ENCODE measurements at places on chromosomes 3 and 15.

GRCh38 chr15:68654786-68655560 is 76.2 kb downstream of the CORO2B start:
- no peak for DNase-seq

- DNase-seq: no peak
Observed at GRCh38 chr3:29050155-29050554, 230.7 kb upstream of the RBMS3 start.

- DNase-seq: no peak
Observed at GRCh38 chr3:159844801-159845261, 143.8 kb upstream of the IL12A start.

DNA sequence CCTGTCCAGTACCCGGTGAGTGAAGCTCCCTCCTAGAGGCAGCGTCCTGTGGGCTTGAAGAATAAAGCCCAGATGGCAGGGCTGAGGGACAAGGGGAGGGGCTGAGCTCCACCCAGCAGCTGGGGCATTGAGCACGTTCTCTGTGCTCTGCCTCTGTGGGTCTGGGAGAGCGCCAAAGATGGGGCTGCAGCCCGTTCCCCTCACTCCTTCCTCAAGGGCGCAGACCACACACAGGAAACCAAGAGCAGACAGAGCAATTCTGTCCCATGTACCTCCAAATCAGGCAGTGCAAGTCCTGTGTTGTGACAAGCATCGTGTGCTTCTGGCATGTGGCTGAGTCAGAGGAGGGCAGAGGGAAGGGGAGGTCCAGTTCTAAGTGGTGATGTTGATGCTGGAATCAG is 15.7 kb upstream of the KIF23 start:
- no peak for DNase-seq

DNA sequence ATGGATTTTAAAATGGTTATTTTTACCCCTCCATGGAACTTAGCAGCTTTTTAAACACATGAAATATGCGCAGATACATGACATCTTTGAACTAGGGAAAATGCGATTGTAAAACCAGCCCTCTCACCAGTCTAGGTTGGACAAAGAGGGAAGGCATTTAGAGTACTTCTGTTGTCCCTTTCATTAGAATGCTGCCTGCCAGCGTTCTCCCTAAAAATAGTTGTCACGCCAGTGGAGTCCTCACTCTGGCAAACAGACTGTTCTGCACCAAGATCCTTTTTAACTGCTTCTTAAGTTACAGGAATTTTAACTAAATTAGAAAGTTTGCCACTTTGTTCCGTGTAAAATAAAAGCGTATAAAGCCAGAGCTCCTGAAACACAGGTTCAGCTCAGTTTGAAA is 295.3 kb downstream of the VPS13C start:
- no peak for DNase-seq

- no peak for DNase-seq
Observed at GRCh38 chr15:95713324-95713723, 617.2 kb upstream of the NR2F2 start.

DNA sequence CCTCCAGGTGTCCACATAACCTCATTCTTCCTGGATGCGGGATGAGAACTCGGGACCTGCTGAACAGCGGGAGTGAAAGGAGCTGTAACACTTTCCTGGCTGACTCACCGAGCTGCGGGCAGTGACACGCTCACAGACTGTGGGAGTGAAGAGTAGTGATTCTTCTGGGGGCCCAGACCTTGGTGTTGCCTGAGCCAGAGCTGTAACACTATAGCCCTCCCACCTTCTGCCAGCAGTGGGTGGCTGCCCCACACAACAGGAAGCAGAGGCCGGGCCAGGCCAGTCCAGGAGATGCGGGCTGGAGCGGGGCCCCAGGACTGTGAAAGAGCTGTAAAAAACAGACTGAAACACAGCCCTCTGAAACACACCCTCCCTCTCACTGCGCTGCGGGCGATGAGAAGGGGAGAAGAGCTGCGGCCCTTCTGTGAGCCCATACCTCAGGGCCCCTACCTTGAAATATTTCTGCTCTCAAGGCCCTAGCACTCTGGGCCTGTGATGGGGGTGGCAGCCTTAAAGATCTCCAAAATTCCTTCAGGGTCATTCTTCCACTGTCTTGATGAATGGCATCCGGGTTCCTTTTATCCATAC is 464.0 kb upstream of the CCDC54 start:
- DNase-seq: no peak

DNA sequence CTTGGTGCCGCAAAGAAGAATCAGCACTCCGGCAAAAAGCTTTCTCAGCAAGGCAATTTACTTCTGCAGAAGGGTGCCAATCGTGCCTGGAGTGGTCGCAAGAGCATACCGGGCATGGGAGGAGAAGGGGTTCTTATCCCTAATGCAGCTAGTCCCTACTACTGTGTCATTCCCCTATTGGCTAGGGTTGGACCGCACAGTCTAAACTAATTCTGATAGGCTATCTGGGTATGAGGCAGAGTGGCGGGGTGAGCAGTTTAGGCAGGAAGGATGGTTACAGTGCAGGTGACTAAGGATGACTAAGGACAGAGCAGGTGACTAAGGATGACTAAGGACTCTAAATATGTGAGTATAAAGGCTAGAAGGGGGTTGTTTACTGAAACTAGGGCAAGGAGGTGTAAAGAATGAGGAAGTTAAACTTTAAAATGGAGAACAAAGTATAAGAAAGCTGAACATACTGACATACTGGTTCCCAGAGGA is 52.9 kb downstream of the PGBD4 start:
- DNase-seq: no peak

DNA sequence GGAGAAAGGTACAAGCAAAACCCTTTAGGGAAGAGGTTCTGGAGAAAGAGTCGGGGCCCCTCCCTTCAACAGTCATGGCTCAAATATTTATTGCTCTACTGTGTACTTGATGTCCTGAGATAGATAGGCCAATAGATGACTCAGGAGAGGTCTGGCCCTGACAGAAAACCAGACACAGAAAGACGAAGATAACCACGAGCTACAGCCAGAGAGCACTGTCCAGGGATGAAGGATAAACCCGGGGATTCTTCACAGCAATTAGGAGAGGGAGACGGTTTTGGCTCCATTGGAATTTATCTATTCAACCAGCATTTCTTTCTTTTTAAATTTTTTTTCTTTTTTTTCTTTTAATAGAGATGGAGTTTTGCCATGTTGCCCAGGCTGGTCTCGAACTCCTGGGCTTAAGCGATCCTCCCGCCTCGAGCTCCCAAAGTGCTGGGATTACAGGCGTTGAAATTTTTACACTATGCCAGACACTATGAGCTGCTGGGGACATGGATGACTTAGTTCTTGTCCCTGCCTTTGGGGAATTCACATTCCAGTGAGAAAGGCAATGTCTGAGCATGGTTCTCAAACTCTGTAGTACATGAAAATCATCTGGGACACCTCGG is 4.6 kb upstream of the CIDEC start:
- DNase-seq: no peak

DNA sequence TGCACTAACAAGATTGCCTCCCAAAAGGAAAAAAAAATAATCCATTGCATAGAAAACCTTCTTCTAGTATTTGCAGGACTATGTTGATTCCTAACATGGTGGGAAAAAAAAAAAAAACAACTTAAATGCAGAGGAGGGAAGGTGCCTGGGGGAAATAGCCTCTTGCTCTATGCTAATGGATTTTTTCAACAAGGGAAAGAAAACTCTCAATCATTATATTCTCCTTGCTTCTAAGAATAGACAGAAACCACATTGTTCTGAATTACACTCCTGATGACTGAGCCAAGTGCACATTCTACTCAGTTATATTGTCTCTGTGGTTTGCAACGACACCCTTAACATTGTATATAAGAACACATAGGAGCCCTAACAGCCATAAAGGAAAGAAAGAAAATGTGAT is 760.2 kb downstream of the NAALADL2 start:
- no peak for DNase-seq

DNA sequence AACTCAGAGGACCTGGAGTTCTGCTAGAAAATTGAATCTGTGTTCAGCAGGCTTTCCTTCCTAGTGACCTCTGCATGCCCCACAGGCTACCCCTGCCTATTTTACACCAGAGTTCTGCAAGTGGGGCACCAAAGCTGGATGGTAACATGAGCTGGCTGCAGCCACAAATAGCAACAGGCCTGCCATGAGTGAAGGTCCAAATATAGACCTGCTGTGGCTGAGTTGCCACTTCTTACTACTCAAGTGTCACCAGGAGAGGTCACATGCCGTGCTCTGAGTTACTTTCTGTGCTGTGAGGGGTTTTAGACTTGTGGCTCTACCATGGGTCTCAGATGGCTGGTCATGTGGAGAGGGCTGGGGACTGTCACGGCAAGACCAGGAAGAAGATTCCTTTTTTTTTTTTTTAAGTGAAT is at the start of gene FSD2:
Gene FSD2, minus strand, starts transcription at position 76 of the 413 bp plus-strand sequence. CDS start 18,679 bp downstream, outside the sequence.
- DNase-seq: no peak

DNA sequence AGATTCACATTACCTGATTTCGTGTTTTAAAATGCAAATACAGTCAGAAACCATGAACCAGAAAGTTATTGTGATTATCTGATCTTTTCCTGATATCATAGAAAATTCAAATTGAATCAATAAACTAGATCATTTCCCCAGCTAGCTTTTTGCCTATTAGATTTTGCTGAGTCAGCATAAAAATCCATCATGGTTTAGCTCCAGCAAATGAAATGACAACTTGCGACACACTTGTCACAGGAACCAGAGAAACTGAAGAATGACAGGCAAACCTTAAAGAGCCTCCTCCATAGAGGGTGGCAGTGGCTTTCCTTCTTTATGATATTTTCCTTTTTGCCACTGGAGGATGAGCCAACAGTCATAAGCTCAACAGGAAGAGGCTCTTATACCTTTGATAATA is 30.6 kb upstream of the TMEM108 start:
- DNase-seq: no peak

Data from GM12892 (cell line).